CD4-positive, alpha-beta T cell treated with Interleukin-2 at 100 ng/mL for 4 hours (primary cell): ENCODE measurements at places on chromosomes 1 and 21.

DNA sequence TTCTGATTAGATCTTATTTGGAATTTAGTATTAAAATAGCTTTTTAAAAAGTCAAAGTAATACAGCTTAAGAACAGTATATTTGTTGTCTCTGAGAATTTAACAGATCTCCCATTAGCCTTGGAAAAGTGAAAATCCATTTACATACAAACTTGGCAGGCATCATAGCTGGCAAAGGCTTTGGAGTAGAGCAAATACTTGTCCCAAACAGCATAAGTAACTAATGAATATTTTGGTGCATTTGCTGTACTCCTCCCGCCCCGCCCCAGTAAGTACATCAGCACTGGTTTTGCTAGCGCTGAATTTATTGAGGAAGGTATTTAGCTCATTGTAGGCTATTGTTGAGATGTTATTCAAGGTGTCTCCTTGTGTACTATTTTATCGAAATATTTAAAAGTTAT, 417.7 kb upstream of the KAZN start:
- no peak for DNase-seq

DNA sequence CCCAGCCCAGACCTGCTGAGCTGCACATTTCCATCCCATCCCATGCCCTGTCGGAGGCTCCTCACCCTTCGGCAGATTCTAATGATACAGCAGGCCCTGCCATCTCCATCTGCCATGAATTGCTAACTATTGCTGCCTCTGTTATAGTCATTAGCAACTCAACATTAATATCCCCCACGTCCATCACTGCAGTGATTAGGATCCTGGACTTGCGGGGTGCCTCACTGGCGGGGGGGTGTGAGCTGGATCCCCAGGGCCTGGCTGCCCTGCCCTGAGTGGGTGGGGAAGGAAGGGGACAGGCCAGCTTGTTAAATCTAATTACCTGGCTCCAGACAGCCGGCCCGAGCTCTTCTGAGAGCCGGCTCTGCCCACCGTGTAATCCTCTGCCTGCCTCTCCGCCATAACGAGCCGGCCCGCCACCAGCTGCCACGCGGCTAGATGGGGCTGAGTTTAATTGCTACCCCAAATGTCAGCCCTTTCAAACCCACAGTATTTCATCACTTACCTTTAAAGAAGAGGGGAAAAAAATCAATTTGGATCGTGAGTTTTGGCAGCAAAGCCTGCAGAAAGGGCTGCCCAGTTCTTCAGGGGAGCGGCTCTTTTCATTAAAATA, 227.3 kb upstream of the CSF3R start:
- no peak for DNase-seq

GRCh38 chr1:5993556-5994491, 1.6 kb upstream of the NPHP4 start:
- peak; percentile 16 for DNase-seq

- DNase-seq: no peak
These were observed 18.1 kb downstream of the PCSK9 start for GRCh38 chr1:55057270-55057955.

DNA sequence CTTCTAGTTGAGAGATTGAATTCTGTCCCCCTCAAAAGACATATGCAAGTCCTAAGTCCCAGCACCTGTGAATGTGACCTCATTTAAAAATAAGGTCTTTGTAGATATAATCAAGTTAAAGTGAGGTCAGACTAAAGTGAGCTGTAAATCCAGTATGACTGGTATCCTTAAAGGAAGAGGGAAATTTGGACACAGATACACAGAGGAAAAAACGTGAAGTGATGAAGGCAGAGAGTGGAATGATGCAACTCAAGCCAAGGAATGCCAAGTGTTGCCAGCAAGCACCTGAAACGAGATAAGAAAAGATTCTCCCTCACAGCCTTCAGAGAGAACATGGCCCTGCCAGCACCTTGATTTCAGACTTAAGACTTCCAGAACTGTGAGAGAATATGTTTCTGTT, 444.7 kb upstream of the VAMP3 start:
- DNase-seq: no peak

- no peak for DNase-seq
These were observed 107.3 kb downstream of the NTMT2 start for GRCh38 chr1:170252851-170253579.

- peak; percentile 72 for DNase-seq
These were observed 3.6 kb downstream of the KIAA0040 start for GRCh38 chr1:175188936-175189335.
